ENCODE measurements at places on chromosomes 12 and 14.

DNA sequence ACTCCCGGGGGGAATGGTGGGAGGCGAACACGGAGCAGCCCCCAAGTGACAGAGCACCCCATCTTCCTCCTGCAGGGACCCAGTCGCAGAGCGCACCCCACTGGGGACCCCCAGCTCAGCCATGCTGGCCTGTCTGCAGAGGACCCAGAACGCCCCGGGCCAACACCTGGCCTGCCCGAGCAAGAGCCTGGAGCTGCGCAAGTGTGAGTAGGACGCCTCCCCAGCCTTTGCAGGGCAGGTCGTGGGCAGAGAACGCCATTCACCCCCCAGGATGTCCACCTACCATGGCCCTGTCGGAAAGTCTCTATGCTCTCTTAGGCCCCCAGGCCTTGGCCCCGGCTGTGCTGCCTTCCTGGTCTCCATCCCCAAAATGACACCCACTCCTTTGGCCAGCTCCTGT lies 30.4 kb downstream of the FAM222A start:
- no peak for DNase-seq

DNA sequence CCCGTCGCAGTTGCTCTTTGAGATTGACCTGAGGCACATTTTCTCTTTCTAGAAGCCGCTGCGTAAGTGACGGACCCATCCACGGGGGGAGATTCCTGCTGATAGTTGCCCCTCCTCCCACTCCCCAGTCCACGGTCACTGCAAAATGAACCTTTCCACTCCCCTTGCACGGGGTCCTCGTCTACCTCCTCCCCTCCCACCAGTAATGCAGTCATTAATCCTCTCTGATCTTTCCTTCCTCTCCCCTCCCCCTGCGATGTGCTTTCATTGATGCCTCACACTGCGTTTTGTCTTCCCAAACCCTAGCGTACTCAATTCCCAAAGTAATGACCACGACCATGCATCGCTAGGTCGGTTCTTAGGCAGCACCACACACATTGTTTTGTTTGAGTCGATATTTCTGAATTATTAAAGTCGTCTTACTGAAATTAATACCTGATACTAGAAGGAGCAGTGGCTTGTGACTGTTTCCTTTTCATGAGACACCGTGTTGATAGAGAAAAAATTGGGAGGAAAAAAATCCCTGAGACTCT lies 857 bp downstream of the ETNK1 start:
- no peak for DNase-seq

DNA sequence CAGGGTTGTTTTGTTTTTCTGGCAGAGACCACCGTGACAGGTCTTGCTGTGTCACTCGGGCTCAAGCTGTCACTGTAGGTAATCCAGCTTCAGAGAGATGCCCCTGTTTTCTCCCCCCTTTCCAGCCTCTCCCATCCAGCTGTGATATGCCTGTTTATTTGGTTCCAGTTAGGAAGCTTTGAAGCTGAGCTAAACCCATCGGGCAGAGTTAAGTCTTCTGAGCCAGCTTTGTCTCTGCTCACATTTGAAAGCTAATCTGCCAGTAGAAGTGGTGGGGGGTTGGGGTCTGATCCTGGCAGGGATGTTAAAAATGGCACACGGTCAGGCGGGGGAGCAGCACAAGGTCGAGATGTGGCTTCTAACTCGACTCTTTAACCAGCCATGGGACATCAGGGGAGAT lies 130.0 kb downstream of the TSPAN9 start:
- DNase-seq: no peak

- DNase-seq: no peak
Observed at GRCh38 chr12:95073698-95074520, 491 bp upstream of the NR2C1 start.

GRCh38 chr14:21494902-21495762 lies 16.0 kb downstream of the METTL3 start:
- DNase-seq: no peak

DNA sequence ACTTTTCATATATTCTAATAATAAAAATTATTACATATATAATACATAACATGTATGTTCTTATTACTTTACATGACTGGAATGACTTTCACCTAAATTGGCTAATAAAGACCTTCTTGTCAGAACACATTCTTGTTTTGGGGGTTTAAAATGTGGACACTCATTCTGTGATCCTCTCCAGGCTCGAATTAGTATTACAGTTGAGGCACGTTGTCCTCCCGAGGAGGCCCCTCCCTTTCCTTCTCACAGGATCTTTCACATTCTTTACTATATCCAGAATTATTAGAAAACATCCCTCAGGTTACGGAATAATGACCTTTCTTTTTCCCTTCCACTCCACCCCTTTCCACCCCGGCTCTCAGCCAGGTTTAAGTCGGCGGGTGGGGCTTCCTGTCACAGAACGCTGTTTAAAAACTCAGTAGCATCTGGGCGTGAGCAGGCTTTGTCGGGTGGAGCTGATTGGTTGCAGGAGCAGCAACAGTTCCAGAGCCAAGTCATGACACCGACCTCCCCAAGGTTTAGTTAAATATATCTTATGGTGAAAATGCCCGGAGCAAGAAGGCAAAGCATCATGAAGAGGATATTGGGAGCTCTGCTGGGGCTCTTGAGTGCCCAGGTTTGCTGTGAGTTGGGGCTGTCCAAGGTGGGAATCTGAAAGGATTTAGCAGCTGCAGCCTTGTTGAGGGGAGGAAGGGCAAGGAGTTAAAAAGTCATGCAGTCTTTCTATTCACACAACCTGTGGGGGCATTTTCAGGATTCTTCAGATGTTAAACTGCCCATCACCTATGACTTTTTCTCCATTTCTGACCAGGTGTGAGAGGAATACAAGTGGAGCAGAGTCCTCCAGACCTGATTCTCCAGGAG lies 396.7 kb upstream of the OR4E1 start:
- DNase-seq: peak; percentile 25

- no peak for DNase-seq
Observed at GRCh38 chr12:83190631-83191390, 504.1 kb downstream of the TMTC2 start.

GRCh38 chr14:56119201-56119981 lies 1.2 kb downstream of the PELI2 start:
- DNase-seq: no peak

- DNase-seq: no peak
Observed at GRCh38 chr12:50082644-50083043, 2.5 kb upstream of the SMARCD1 start.

DNA sequence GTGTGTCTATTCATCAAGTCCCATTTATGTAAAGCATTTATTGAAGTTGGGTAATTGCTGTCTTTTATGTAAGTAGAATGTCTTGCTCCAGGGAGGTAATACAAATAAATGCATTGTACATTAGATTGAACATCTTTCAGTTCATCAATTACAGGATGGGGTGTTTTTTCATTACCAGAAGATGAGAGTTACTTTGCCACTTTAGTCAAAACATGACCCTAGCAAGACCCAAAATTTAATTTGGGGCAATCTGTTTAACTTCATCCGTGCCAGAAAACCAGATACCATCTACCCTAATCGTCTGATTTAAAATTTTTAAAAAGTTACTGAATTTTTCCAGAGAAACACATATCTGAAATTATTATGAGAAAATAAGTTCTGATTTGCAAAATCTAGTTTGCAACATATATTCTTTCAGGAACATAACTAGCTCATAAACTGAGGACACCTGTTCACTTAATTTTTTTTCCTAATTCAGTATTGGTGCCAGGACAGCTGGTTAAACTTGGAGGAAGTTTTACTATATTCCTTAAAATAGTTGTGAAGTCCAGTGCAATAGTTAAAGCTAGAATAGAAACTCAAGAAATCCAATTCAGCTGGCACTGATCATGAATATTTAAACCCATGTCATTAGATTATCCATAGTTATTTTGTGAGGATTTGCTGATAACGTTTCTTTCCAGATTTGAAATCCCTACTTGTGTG lies 114.5 kb downstream of the SRGAP1 start:
- DNase-seq: no peak

DNA sequence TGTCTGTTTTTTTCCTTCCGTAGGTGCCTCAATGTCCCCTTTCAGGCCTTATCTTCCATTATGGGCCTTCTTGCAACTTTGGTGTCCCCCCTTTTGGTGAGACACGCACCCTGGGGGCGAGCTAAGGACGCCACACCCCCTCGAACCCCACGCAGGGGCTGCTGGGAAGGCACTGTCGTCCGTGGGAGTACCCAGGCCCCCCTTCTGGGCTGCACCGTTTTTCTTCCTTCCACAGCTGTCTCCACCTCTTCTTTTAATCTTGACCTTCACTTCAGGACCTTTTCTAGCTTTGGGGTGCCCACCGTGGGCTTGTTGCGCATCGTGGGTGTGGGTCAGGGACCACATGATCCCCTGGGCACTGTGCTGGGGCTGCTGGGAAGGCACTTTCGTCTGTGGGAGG lies 271.8 kb downstream of the ALG10 start:
- no peak for DNase-seq

DNA sequence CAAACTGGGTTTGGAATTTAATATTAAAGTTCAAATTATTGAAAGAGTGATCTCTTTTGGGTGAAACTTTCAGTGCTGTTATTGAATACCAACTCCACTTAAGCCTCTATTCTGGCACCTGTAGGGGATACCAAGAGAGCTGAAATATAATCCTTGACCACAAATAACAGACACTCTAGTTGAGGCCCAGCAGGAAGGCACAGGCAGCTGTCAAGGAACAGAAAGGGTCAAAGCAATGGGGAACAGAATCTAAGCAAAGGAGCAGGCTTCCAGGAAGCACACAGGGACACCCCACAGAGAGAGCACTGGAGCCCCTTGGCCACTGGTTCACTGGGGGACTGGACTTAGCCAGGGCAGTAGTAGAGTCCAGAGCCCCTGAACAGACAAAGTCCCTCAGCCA lies 120.9 kb upstream of the SFSWAP start:
- DNase-seq: no peak

GRCh38 chr12:10959804-10960203 lies 20.7 kb upstream of the TAS2R14 start:
- DNase-seq: no peak

- no peak for DNase-seq
Observed at GRCh38 chr12:132827763-132828703, 636 bp downstream of the GOLGA3 start.

GRCh38 chr12:125794401-125794800 lies 729.2 kb downstream of the AACS start:
- DNase-seq: no peak

GRCh38 chr12:66217342-66217917 lies 28.4 kb downstream of the IRAK3 start:
- no peak for DNase-seq

DNA sequence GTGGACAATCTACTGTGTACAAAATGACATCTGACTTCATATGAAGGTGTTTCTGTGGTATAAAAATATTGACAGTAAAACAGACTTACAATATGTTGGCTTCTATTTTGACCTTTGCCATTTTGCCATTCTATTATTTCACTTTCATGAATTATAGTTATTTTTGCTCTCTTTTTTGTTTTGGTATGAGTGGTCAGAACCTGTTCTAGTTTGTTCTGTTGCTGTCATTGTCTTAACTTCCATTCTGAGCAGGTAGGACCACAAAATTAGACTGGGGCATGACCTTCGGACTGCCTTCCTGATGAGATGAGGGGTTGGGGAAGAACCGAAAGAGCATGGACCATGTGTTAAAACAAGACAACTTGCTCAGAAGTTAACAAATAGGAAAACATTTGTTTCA lies 36.5 kb upstream of the IFNG-AS1 start:
- DNase-seq: no peak

Data from iPS DF 19.7 (cell line).